AG20443 (cell line): ENCODE measurements at places on chromosomes 16 and 17.

- no peak for DNase-seq
Observed at GRCh38 chr16:85447693-85448313, 165.3 kb upstream of the GSE1 start.

- DNase-seq = no peak
Observed at GRCh38 chr17:77718669-77718961, 239.9 kb upstream of the TNRC6C start.

GRCh38 chr16:67881621-67882161 is 3.0 kb upstream of the NRN1L start:
- no peak for DNase-seq

DNA sequence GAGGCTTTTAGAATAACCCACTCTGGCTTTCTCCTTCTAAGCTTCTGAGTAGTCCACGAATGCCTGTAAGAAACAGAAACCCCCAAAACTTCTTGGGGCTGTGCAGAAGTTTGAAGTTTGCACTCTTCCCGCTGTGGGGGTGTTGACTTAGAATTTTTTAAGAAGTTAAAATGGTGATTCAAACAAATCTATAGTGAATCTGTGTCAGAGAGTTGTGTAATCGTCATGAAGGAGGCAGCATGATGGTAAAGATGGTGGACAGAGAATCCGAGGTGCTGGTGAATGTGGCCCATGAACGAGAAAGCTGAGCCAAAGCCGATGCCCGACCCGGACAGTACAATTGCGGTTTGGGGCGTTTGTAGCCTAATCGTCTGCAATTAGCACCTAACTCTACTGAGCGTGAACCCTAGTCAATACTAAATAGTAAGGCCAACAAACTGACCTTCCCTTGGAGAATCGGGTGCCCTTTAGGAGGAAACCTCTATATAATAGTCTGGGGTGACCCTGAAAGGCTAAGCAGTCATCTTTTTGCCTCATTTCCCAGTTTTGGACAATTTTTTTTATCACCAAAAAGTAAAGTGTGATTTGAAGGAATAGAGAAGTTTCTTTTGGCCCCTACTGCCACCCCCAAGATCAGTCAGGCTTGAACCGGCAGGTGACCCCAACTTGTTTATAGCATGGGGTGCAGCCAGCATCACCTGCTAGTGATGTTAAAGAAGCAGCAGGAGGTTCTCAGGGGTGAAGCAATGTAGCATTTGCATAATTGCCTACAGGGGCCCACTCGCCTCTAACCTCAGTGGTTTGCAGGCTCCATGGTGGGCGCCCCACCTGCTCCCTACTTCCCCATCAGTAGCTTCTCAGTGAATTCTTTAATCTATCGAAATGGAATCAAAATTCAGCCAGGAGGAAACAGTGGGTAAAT is 11.2 kb downstream of the IRF8 start:
- no peak for DNase-seq

DNA sequence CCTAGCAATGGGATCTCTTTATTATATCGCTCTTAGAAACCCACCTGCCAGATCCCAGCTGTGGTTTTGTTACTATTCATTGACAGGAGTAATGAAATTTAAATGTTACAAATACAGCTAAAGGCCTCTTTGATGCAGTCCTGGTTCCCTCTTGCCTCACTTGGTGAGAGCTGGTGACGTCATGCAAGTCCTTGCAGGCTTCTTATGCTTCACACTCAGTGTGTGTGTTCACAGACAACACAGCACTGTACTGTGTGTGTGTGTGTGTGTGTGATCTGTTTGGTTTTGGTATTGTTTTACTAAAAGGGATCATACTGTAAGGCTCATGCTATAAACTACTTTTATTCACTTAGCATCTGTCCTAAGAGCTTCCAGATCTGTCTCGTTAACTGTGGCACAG is 75.0 kb downstream of the USP22 start:
- no peak for DNase-seq

- no peak for DNase-seq
Observed at GRCh38 chr17:1322014-1322428, 42.6 kb downstream of the TRARG1 start.

GRCh38 chr17:77210946-77211541 is 70.3 kb downstream of the SEC14L1 start:
- no peak for DNase-seq

- no peak for DNase-seq
Observed at GRCh38 chr17:5110816-5111215, 862 bp downstream of the ZNF232 start.

- no peak for DNase-seq
Observed at GRCh38 chr17:75549246-75550138, 24.0 kb downstream of the LLGL2 start.

- no peak for DNase-seq
Observed at GRCh38 chr17:78412403-78412802, 34.0 kb downstream of the PGS1 start.

DNA sequence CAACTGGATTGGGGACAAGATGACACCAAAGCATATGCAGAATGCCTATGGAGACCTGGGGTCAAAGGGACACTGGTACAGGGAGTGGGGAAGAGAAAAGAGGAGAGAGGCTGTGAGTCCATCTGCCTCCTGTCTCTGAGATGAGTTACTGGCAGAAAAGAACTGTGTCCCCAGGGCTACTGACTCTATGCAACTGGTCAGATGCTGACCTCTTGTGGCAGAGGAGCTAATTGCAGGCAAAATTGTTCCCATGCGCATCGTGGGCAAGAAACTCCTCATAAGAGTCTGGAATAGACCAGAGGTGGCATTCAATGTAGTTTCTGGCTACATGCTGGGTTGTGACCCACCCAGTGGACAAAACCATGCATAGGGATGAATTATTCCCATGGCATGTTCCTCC is 26.1 kb upstream of the MLKL start:
- no peak for DNase-seq

GRCh38 chr17:77045441-77046041 is 95.2 kb upstream of the SEC14L1 start:
- DNase-seq = peak; percentile 47

GRCh38 chr16:6517020-6517720 is 815.5 kb upstream of the RBFOX1 start:
- no peak for DNase-seq

GRCh38 chr16:67395105-67395457 is 1.8 kb upstream of the TPPP3 start:
- DNase-seq = no peak
